Peyer's patch (tissue), 4 donors: ENCODE measurements at places on chromosomes 4 and X. TPM values are rescaled to one million over a fixed set of nuclear protein-coding genes. Genes with fewer than 3 reads are reported as not detected.

DNA sequence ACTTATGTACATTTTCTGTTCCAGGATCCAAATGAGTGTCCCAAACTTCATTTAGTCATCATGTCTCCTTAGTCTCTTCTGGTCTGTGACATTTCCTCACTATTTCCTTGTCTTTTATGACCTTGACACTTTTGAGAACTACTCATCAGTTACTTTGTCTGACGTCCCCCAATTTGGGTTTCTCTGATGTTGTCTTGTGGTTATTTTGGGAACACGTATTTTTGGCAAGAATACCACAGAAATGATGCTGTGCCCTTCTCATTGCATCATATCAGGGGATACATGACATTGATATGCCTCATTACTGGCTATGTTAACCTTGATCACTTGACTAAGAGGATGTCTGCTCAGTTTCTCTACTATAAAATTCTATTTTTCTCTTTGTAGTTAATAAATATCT, 308.8 kb downstream of the ZNF674 start:
- no peak for DNase-seq

DNA sequence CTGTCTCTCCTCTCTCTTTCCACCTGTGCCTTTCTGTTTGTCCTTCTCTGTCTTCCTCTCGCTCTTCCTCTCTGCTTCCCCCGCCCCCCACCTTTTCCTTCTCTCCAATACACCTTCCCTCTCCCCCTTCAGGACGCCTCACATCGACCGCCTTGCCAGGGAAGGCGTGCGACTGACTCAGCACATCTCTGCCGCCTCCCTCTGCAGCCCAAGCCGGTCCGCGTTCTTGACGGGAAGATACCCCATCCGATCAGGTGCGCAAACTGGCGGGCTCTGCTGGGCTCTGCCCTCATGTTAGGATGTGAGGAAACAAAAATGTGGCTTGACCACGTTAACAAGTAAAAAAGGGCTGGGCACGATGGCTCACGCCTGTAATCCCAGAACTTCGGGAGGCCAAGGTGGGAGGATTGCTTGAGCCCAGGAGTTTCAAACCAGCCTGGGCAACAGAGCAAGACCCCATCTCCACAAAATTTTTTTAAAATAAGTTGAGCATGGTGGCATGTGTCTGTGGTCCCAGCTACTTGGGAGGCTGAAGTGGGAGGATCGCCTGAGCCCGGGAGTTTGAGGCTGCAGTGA, 35.2 kb downstream of the ARSF start:
- DNase-seq: no peak

GRCh38 chr4:145734576-145735346, 54.8 kb downstream of the C4orf51 start:
- DNase-seq: no peak

The SLC38A5 gene
- total RNA-seq: 26.4 TPM

GRCh38 chr4:23686169-23686897, 203.5 kb downstream of the PPARGC1A start:
- no peak for DNase-seq

DNA sequence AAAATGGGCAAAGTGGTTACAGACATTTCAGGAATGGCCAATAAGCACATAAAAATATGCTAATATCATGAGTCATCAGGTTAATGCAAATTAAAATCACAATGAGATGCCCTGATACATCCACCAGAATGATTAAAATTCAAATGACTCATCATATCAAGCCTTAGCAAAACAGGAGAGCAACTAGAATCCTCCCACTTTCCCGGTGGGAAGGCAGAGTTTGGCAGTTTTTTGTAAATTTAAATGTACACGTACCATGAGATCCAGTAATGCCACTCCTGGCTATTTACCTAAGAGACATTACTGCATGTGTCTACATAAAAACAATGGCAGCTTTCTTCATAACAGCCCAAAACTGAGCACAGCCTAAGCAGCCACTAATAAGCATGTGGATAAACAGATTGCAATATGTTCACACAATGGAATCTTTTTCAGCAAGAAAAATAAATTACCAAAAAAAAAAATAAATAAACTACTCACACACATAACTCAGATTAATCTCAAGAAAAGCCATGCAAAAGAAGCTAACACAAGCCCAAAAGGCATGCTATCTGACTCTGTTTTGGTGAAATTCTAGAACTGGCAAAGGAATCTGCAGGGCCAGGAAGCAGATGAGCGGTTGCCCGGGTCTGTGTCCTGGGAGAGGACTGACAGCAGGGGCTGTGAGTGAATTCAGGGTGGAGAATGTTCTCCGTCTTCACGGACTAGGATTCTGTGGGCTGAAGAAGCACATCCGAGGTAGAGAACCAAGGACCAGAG, 48.8 kb downstream of the AFAP1 start:
- no peak for DNase-seq

DNA sequence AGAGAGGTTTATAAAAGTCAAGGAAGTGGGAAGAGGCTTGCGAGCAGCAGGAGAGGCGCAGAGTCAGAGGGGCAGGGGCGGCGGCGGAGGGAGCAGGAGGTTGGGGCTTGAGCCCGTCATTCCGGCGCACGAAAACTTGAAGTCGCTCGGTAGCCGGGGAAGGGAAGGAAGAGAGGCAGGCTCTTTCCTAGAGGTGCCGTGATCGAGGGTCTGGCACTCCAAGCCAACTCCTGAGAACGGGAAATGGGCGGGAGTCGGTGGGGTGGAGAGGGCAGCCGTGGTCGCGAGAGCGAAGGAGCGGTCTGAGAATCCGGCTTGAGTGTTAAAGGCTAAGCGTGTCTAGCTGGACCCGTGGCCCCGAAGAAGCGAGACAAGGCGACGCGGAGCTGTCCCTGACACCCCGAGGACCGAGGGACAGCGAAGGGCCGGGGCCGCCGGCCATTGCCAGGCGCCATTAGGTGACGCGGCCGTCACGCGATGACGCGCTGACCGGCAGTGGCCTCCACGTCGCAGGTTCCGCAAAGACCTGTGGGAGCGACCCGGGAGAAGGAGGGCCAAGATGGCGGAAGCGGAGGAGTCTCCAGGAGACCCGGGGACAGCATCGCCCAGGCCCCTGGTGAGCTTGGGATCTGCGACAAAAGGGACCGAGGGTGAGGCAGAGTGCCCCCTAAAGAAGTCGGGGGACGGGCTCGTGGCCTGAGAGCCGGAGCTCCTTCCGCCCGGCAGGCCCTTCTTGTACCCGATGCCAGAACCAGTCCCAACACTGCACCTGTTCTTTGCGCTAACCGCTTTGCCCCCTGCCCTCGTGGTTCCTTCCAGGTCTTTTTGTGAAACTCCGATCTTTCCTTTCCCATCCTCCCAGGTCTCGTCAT, at the start of gene YIPF6:
YIPF6 (plus strand) TSS at position 544 of the 872 bp plus-strand sequence; CDS start at position 560, 16 bp downstream.
- DNase-seq: peak; percentile 66

DNA sequence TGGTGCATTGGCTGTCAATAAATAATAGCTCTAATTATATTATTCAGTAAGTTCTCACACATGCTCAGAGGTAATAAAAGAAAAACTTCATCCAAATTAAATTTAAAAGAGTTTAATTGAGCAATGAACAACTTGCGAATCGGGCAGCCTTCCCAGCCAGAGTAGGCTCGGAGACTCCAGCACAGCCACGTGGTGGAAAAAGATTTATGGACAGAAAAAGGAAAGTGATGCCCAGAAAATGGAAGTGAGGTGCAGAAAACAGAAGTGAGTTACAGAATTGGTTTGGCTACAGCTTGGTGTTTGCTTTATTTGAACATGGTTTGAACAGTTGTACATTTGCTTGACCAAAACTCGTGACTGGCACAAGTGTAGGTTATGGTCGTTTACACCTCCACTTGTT, 13.6 kb upstream of the BOD1L1 start:
- DNase-seq: no peak

- DNase-seq: no peak
Measured at GRCh38 chr4:25608644-25609043, 47.0 kb upstream of the SLC34A2 start.

DNA sequence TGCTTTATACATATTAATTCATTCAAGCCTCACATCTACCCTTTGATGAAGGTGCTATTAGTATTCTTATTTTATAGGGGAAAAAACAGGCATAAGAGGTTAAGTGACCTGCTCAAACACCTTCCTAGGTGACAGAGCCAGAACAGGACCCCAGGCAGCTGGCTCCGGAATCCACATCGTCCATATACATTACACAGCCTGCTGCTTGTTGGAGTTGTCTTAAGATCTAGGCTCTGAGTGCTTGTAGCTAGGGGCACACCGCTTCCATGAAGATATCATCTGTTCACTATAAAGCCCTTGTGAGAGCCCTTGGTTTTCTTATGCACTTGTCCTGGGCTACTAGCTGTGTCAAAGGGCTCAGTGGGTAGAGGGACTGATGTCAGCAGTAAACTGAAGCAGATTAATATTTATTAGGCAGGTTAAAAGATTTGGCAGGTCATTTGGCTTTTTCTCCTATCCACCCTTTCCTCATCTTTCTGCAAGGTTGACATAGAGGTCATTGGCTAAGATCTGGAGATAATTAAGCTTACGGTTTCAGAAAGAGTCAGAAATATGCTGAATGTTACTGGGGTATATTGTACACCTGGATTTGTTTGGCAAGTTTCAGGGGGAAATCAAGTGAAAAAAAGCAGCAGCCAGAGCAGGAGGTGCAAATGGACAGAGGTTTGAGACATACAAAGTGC, 195.4 kb downstream of the SOWAHB start:
- DNase-seq: no peak

The SLC16A2 gene
- 2.1 TPM for total RNA-seq

- no peak for DNase-seq
Measured at GRCh38 chr4:42543762-42544161, 113.1 kb downstream of the ATP8A1 start.

The UGT2B10 gene
- not detected for total RNA-seq

DNA sequence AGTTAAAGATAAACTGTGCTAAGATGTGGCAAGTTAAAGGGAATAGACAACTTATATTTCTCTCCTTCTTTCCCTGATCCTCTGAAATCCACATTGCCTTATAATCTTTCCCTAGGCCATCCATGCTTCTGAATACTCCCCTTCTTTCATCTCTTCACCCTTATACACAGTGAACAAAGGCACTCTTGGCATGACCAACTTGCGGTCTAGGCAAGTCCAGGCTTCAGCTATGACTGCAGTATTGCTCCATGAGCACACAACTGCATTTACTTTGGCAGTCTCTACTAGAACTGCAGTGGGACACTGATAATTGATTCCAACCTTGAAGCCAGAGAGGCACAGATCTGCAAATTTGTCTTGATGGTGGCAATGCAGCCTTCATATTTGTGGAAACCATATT, 24.2 kb upstream of the UBA6 start:
- DNase-seq: no peak

- no peak for DNase-seq
Measured at GRCh38 chrX:2596045-2596444, 95.0 kb upstream of the CD99 start.

GRCh38 chr4:3486541-3487540, 23.7 kb downstream of the DOK7 start:
- peak; percentile 60 for DNase-seq

The F8 gene
- total RNA-seq: 1.5 TPM

- DNase-seq: no peak
Measured at GRCh38 chrX:30246769-30247489, at the start of gene MAGEB1. Gene MAGEB1 (plus strand): TSS chrX:30247146. CDS start chrX:30250494, 3,348 bp downstream.

DNA sequence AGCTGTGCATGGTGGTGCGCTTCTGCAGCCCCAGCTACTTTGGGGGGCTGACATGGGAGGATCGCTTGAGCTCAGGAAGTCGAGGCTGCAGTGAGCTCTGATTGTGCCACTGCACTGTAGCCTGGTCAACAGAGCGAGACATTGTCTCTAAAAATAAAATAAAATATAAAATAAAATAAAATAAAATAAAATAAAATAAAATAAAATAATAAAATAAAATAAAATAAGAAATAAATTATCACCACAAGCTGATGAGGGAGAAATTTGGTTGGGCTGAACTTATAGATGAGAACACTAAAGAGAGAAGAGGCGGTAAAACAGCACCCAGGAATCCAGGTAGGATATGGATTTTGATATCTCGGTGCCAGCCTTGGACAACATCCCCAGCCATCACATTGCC, 933.7 kb downstream of the NLGN4X start:
- DNase-seq: no peak

The GLA gene
- 25.6 TPM for total RNA-seq

The MMGT1 gene
- total RNA-seq: 21.5 TPM

DNA sequence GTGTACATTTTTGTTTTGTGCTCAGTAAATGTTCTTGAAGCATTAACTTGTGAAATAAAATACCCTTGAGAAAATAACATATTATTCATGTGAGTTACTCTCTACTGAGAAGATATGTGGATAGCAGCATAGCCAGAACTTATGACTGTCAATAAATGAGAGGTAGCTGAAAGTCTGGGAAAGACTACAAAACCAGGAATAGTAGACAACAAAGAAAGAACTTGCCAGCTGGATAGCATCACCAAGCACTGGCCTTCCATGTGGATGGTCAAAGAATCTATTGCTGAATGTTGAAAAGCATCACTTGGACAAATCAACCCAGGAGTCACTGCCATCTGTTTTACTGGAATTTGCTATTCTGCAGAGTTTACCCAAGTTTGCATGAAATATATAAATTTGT, 650.0 kb upstream of the HTR2C start:
- DNase-seq: no peak

- no peak for DNase-seq
Measured at GRCh38 chr4:6337331-6337935, 67.8 kb downstream of the WFS1 start.

DNA sequence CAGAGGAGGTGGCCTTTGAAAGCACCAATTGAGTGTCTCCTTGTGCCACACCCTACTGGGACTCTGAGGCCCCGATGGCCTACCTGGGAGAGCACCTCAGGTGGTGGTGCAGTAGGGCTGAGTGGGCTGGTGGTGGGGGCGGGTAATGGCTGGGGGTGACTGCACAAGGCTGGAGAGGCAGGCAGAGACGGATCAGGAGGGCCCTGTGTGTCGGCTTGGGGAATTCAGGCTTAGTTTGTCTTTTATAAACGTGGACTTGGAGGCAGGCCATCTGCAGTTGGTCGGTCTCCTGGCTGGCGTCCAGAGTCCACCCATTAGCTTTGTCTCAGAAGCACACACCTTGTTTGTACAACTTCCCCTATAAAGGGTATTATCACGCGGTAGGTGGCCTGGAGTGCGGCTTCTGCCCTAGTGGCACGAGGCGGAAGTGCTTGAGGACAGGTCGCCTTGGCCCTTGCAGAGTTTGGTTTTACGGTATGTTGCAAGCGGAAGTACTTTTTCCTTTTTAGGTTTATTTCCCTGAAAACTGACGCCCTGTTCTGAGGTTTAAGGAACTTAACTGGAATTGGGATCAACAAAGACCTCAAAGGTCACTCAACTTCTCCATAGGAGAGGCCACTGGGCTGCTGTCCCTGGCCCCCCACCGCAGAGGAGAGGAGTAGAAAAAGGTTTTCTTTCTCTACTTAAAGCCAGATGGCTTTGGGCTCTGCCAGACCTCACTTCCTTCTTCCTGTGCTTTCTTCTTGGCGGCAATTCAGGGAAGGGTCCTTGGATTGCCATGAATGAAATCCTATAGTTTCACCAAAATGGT, 8.0 kb downstream of the TBC1D14 start:
- DNase-seq: peak; percentile 95

DNA sequence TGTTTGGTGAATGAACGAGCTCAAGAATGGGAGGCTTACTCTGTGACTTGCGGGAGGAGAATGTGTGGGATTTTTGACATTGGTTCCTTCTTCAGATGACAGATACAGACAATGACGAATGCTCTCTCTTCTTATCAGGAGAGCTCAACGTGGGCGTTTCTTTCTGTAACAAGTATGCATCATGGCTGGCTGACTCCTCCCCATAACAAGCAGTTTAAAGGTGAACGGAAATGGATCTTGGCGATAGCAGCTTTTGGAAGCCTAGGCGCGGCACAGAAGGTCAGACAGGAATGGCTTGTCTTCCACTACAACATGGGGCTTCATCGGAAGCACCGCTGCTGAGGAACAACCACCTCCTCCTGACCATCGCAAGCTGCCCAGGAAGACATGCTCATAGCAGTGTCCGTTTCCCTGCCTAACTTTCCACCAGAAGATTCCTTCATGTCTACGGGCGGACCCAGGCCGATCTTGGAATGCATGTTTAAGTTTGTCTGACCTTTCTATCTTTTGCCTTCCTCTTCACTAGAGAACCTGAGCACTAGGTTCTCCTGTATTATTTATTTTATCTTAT, 18.3 kb upstream of the ACSL1 start:
- no peak for DNase-seq
